ENCODE measurements at places on chromosomes 4 and X.

- DNase-seq: no peak
Measured at GRCh38 chrX:88244066-88244465, 503.0 kb upstream of the CPXCR1 start.

DNA sequence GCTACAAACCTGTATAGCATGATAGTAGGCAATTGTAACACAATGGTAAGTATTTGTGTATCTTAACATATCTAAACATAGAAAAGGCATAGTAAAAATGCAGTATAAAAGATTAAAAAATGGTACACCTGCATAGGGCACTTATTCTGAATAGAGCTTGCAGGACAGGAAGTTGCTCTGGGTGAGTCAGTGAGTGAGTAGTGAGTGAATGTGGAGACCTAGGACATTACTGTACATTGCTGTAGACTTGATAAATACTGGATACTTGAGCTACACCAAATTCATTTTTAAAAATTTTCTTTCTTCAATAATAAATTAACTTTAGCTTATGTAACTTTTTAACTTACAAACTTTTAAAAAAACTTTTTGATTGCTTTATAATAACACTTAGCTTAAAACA is 68.2 kb upstream of the MAML3 start:
- peak; percentile 47 for DNase-seq

DNA sequence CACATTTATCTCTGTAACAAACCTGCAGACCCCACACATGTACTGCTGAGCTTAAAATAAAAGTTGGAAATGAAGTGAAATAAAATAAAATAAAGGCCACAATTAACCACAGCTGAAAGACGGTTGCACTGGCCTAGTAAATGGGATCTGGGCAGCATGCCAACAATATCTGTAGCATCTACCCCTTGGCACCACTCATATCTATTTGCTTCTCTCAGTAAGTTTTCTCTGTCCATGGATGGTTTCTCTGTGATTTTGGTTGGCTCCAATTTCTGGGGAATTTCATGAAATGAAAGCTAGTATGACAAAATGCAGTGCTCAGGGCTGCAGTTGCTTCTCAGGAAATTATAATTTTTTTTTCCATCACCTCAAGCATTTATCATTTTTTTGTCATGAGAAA is 172.0 kb upstream of the IL15 start:
- no peak for DNase-seq

GRCh38 chr4:123327346-123327745 is 69.2 kb upstream of the SPRY1 start:
- DNase-seq: no peak

- DNase-seq: no peak
Measured at GRCh38 chrX:110748256-110748806, 47.3 kb downstream of the CHRDL1 start.
